ENCODE measurements at places on chromosomes 12 and 14.
A peak's percentile ranks its signal among the peaks of the same experiment; 100 is the strongest.

- peak; percentile 27 for DNase-seq
These were observed 21.3 kb upstream of the OASL start for GRCh38 chr12:121060149-121061001.

DNA sequence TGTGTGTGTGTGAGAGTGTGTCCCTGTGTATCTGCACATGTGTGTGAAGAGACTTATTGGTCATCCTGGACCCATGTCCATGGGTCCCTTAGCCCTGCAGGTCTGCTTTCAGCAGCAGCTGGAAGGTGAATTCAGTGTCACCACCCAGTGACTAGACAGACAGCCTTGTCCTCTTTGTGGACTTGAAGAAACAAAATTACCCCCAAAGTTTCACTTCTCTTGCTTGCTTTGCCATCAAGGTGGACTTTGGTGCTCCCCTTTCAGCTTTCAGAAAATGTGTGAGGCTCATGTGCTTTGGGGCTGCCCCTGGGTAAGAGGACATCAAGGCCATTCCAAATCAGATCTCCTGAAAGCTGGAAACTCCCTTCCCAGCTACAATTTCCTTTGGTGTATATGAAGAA lies 1063.8 kb downstream of the BCL11B start:
- DNase-seq = no peak

- DNase-seq = no peak
These were observed 445.1 kb upstream of the SYT1 start for GRCh38 chr12:78419513-78419912.

GRCh38 chr12:100156731-100157426 lies 14.2 kb upstream of the BLTP3B start:
- DNase-seq = no peak

DNA sequence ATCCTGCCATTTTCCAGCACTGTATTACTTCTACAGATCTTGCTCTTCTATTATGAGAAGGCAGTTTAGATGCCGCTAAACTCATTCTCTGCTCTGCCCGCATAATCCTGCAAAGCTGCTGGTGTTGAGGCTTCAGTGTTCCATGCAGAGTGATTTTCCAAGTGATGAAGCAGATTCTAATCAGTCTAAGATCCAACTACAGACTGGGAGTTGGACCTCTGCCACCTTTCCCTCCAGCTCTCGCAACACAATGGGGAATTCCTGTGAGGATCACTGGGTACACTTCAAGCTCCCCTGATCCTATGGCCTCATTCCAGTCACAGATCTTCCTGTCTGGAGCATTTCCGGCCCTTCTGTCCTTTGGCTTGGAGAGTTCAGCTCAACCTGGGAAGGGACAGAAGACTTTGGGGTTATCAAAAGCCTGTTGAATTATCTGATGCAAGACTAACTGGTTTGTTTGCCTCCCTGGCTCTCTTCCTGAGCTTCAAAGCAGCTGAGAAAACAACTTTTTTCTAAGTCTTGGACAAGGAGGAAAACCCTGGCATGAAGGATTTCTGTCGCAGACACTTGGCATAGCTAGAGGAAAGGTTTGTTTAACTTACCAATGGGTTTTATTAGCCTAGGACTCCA lies 333.9 kb downstream of the ZFP36L1 start:
- DNase-seq = no peak

DNA sequence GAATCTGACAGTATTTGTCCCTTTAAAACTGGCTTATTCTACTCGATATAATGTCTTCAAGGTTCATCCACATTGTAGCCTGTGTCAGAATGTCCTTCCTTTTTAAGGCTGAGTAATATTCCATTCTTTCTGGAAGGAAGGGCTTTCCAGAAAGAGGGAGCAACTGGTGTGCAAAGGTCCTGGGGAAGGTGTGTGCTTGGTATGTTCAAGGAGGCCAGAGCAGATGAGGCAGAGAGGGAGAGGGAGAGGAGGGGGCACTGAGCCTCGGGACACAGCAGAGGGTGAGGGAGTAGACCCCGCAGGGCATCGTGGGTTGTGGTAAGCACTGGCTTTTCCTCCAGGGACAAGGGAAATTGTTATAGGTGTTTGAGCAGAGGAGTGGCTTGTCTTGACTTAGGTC lies 90.9 kb upstream of the NCOR2 start:
- no peak for DNase-seq

DNA sequence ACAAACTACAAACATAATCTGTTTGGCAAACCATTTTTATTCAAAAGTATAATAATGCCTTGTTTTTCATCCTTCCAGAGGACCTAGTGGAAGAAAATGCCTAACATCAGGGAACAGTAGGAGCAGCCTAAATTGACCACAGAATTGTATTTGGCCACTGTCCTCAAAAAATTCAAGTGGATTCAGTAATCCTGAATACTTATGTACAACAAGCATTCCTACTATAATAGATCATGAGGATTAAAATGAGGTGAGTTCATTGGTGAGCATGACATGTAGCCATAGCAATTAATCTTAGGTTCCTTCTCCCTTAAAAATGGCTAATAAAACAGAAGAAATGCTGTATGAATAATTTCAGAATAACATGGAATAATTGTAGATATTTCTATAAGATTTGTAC lies 209.3 kb downstream of the DAD1 start:
- DNase-seq = no peak
